ENCODE measurements at places on chromosomes 5 and 9.

DNA sequence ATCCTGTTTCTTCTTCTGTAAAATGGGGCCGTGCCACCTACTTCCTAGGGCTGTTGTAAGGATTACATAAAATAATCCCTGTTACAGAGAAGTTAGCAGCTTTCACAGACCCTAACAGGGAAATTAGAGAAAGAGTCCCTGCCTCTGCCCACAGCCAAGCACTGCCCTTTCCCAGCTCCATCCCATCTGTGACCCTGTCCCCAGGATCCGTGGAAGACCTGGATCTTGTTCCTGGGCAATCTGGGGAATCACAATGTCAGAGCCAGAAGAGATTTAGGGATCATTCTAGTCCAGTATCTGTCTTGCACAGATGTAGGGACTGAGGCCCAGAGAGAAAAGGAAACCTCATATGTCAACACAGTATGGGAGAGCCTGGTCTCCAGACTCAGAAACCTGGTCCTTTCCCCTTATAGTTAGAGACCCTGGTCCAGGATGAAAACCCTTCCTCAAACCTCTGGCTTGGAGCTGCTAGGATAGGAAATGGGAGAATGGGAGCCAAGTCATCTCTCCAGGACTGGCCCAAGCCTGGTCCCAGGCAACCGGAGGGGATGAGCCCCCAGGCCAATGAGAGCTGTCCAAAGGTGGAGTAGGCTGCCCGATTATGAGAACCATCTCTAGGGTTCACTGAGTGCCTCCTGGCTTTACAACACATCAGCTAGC, 12.5 kb downstream of the LHX6 start:
- no peak for DNase-seq

DNA sequence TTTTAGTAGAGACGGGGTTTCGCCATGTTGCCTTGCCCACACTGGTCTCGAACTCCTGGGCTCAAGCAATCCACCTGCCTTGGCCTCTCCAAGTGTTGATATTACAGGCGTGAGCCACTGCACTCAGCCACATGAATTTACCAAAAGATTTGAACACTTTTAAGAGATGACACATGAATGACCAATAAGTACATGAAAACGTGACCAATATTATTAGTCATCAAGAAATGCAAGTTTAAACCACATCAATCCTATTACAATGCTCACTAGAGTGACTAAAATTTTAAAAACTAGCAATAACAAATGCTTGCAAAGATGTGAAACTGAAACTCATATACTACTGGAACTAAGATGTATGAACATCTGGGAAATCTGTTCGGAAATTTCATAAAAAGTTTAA, 54.3 kb downstream of the NR6A1 start:
- DNase-seq, result no peak

DNA sequence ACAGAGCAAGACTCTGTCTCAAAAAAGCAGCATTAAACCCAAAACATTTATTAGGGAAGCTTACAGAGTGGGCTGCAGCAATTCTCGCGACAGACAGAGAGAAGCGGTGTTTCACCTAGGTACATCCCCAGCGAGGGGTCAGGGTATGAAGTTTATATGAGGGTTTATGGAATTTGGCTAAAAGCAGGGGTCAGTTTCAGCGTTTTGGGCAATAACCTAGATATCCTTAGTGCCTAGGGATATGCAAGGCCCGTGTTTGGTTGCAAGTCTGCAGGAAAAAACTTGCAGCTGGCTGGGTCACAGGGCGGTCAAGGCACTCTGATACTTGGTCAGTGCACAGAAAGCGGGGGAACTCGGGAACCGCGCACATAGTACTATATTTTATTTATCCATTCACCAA, 649 bp upstream of the GLE1 start:
- no peak for DNase-seq

DNA sequence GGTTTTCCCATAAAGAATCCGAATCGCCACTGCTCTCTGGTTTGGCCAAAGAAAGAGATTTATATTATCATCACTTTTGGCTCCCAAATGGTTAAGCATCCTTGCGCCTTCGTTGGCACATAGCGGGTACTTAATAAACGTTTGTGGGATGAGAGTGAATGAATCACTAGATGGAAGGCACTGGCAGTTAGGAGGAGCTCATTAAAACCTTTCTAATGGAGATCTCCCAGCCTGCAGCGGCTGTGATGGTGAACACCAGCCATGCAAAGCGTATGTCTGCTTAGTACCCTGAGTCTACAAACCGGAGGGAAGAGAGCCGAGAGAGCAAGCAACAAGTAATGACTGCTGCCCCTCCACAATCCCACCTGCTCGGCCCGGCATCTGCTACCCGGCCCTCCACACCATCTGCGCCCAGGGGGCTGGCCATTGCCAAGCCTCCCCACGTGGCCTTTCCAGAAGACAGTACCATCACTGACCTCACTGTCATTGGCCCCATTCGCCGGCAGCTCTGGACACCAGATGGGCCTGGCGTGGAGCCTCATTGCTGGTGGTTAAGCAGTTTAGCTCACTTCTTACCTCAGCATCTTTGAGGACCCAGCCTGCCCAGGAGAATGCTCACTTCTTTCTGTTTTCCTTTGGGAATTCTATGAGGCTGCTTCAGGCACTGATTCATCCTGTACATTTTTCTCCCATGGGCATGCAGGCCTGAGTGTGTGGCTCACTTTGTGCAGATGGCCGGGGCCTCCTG, 39.3 kb upstream of the ANKRD33B start:
- peak; percentile 18 for DNase-seq

- DNase-seq, result no peak
Measured at GRCh38 chr5:178090856-178091255, 22.5 kb upstream of the N4BP3 start.

DNA sequence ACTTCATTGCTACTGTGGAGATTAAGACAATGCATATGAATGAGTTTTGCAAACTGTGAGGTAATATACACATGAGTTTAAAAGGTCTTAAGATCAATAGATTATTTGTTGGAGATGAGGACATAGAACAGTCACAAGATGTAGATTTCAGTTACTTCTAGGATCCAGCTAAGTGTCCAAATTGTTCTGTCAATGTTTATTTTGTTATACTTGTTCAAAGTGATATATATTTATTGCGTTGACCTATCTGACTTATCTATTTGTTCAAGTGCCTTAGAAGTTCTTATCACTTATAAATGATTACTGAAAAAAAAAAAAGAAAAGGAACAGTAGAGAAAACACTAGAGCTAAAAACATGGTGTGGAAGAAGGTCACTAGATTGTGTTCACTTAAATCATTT, 75.6 kb upstream of the GRIN3A start:
- no peak for DNase-seq

GRCh38 chr5:164470312-164470711, 964.9 kb downstream of the MAT2B start:
- DNase-seq, result no peak

DNA sequence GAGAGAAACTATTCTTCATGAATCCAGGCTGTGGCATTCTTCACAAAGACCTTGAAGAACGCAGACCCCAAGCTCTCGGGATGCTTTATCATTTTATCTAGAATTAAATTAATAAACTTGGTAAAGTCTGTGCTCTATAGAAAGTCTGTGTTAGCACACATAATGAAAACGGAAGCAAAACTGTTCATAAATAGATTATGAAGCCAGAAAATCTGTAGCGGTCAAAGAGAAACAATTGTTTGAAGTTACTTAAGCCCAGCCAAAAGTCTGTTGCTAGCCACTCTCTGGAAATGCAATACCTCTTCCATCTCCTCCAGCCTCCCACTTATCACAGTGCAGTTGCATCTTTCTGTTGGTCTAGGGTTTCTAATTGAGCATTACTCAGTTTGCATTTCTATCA, 375.9 kb downstream of the KIF4B start:
- DNase-seq, result no peak

GRCh38 chr9:121798941-121799340, 147.5 kb downstream of the DAB2IP start:
- no peak for DNase-seq

DNA sequence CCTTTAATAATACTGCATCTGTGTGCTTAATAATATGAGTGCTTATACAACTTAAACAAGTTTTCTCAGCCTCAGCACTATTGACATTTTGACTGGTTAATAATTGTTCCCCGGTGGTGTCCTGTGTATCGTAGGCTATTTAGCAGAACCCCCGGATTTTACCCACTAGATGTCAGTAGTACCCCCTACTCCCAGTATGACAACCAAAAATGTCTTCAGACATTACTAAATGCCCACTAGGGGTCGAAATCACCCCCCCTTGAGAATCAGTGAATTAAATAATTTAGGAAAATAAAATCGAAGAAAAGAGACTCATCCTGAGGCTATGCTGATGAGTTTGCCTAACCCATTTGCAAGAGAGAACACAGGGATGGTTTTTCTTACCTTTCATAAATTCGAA, 166.3 kb downstream of the ATP10B start:
- DNase-seq, result no peak

DNA sequence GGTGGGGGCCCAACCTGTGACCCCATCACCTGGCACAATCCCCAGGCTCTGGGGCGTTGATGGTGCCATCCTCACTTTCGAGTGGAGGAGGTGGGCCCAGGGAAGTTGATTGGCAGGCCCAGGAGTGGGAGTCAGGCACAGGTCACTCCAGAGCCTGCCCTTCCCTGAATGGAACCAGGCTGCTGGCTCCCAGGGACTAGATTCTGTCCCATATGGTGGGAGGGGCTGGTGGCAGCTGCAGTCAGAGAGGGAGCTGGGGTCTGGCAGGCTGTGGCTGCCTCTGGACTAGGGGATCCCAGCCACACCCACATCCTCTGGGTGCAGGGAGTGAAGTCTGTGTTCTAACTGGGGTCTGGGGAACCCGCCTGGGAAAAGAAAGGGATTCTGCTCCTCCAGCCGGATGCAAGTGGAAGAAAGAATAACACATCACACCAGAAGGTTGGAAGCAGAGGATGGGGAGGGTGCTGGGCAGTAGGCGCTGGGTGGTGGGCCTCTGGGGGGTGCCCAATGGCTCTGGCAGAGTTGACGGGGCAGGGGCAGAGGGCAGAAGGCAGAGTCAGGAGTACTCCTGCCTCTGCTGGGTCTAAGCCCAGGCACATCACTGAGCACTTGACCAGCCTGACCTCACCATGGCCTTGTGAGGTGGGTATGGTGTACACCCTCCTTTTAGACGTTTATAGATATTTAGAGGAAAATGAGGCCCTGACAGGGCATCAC, 25.8 kb downstream of the CEL start:
- no peak for DNase-seq

DNA sequence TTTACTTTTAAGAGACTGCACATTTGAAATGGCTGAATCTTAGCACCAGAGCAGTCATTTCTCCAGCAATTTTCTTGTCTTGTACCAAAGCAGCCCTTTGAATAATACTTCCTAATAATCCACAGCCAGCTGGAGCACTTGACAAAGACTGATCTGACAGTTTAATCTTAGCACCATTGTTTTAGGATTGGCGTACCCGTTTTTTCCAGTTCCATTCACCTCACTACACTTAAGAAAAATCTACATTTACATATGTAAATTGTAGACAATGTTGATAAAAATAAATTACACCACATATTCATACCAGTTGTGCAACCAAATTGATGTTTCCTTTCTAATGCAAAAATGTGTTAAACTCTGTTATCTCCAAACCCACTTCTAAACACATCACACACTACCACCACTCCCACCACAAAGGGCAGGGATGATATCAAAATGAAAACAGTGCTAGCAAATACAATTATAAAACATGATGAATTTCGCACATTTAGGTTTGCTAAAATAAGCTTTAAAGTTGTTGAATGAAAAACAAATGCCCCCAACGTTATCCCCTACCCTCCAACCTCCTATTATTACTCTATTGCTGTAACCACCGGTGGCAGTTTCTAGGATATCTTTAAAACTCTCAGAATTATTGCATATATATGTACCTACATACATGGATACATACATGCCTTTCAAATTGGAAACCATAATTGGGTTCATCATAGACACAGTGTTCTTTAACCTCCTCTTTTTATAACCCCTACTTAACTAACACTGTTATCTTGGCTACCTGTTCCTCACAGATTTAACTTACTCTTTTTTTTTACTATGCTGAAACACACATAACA, 21.5 kb downstream of the SERINC5 start:
- no peak for DNase-seq

GRCh38 chr5:58871648-58872242, 288.9 kb downstream of the RAB3C start:
- no peak for DNase-seq

DNA sequence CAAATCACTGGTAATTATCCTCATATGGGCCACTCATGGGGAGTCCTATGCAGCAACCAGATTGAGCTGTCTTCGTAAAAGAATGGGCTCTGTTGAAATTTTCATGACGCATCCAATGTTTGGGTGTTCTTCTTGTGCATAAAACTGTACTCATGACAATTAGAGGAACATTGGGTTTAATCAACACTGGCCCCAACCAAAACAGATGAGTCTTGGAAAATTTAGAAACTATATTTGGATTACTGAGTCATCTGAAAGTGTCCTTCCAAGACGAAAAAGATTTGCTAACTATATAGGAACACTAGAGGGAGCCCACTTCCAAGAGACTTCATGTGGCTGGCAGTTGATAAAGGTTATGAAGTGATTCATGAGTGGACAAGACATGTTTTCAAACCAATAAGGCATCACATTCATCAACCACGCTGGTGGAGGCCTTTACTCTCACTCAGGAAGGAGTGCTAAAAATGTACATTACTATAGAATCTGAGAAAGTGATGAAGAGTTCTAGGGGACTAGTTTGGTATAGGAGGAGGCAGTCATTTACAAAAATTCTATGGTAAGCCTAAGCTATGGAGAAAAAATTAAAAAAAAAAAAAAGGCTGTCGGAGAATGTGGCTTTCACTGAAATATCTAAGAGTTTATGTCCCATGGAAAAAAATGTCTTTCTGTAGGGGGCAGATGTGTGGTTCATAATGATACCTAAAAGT, 313.5 kb downstream of the PRDM9 start:
- no peak for DNase-seq

DNA sequence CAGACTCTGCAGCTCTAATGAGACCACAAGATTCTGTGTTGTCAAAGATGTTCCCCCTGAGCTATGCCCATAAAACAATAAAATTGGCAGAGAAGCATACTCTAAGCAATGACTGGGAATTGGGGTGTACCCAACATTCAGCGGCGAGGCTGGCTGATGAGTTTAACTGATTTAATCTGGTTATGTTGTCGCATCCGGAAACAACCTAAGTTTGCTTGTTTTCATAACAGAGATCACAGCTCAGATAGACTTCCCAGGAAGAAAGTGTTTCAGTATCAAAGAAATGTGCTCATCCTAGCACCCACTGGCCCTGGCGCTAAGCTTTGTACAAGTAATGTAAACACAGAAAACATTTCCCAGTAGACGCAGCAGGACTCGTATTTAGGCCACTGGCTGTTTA, 7.4 kb downstream of the SEMA5A start:
- DNase-seq, result no peak

DNA sequence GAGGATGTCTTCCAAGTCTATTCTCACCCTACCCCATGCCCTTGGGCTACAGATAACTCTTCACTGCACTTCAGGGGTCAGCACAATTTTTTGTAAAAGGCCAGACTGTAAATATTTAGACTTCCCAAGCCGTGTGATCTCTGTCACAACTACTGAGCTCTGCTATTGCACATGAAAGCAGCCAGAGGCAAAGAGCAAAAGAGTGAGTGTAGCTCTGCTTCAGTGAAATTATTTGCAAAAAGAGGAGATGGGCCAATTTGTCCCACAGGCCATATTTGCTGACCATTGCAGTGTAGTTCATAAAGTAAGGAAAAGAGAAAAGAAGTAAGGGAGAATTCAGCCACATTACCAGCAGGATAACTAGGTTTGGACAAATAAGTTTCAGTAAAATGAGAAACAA, 7.0 kb upstream of the MOCS2 start:
- DNase-seq, result no peak

Measured in amniotic stem cell (primary cell).